ENCODE measurements at places on chromosomes 12 and 14.
A peak's percentile ranks its signal among the peaks of the same experiment; 100 is the strongest.

- no peak overlapping the region for H3K4me3 ChIP-seq
- H3K27ac ChIP-seq: no peak overlapping the region
- DNase-seq: no peak
- no peaks in the 10 kb centered on the region for H3K36me3 ChIP-seq
- no peaks in the 10 kb centered on the region for H3K27me3 ChIP-seq
Observed at GRCh38 chr14:73238424-73238852, 1.1 kb downstream of the PAPLN start.

- DNase-seq: no peak
- no peaks in the 10 kb centered on the region for H3K27me3 ChIP-seq
- H3K27ac ChIP-seq: peak overlapping the region; percentile 36
Observed at GRCh38 chr12:106766393-106766826, 8.1 kb upstream of the RIC8B start.

DNA sequence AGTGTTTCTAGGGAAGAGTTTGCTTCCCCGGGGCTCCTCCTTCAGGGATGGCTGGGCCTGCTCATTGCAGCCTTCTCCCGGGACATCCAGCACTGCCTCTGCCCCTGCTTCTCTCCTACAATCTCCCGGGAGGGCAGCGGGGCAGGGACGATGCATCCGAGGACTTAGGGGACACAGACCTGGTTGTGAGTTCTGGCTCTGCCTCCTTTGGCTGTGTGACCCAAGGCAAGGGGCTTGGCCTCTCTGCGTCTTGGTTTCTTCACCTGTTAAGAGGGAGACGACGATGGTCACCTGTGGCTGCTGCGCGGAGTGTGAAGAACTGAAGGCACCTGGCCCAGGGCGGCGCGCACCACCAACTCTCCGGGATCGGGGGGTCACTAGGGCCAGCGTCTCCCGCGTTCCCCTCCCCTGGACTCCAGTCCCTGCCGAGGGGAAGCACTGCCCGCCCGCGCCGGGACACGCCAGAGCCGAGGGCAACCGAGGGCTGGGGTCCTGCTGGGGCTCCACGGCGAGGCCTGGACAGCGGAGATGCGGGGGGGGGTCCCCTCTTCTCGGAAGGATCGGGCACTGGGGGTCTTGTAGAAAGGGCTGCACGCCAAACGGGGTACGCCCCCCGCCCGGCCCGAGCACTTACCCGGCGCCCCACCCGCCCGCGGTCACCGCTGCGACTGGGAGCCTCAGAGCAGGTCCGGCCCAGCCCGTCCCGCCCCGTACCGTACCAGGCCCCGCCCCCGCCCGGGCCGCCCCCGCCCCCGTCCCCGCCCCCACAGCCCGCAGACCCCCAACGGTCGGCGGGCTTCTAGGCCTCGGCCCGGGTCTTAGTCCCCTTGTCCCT lies at the start of gene HVCN1:
HVCN1 (minus strand) TSS at position 670 of the 835 bp plus-strand sequence. CDS start 5,870 bp downstream, outside the sequence.
- peak within 1 kb of the TSS; percentile 55 for H3K4me3 ChIP-seq
- H3K27ac ChIP-seq: peak within 1 kb of the TSS; percentile 38
- no peaks in the 10 kb centered on the region for H3K36me3 ChIP-seq
- peak; percentile 47 for DNase-seq
- H3K27me3 ChIP-seq: no peaks in the 10 kb centered on the region
- H3K4me1 ChIP-seq: peaks cover 5% of the 10 kb centered on the region

- H3K4me1 ChIP-seq: peaks cover 61% of the 10 kb centered on the region
- H3K36me3 ChIP-seq: no peaks in the 10 kb centered on the region
- peak overlapping the region; percentile 70 for H3K27ac ChIP-seq
- H3K4me3 ChIP-seq: peak overlapping the region; percentile 24
- no peak for DNase-seq
Observed at GRCh38 chr12:89344043-89344861, 8.0 kb downstream of the DUSP6 start.

- DNase-seq: no peak
- no peaks in the 10 kb centered on the region for H3K36me3 ChIP-seq
- no peaks in the 10 kb centered on the region for H3K4me1 ChIP-seq
Observed at GRCh38 chr12:101229841-101230241, 19.8 kb upstream of the SLC5A8 start.

DNA sequence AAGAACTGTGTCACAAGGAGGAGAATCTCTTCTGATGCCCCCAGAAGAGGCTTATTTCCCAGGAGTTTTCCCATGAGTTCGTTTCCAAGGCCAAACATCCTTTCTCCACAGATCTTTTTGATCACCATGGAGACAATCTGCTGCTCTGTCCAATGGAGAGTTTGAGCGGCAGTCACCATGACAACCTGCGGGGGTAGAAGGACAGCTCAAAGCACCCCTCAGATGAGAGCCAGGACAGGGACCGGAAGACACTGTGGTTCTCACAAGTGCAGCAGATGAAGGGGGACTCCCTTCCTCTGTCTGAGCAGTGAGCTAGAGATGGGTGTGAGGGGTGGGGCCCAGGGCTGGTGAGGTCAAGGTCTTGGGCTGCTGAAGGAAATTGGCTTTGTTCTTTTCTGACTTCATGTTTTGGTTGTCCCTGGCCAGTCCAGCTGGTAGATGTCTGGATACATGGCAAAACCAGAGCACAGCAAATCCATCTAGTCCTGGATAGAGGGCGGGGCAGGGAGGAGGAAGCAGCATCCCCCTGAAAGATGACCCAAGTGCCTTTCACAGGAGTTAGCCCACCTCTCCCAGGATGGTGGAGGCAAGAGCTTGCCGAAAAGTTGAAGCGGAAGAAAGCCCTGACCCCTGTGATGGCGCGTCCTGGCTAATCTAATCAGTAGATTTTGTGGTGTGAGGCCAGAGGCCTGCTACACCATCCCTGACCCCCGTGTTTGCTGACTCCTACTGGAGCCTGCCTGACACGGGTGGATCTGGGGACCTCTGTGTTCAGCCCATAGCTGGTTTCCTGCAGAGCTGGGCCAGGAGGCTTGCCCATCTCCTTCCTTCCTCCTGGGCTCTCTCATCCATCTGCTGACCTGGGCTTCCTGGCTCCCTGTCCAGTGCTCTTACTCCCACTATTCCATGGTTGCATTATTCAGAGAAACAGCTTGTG lies 24.4 kb downstream of the DHRS2 start:
- H3K27me3 ChIP-seq: no peaks in the 10 kb centered on the region
- DNase-seq: no peak
- no peak overlapping the region for H3K27ac ChIP-seq
- no peak overlapping the region for H3K4me3 ChIP-seq

DNA sequence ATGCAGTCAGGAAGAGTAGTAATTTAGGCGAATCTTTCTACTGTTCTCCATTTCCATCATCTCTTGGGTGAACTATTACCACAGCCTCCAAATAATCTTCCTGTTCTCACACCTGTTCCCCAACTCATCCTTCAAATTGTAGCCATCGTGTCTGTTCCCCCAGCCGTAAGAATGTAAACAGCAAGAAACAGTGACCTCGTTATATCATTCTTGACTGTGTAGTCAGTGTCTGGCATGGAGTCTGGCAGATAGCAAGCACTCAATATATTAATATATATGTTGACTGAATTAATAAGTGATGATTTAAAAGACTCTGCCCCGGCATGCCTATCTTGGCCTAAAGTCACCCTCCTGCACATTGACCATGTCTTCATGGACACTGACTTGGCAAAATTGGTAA lies 20.3 kb downstream of the PDE6H start:
- no peaks in the 10 kb centered on the region for H3K4me1 ChIP-seq
- no peak overlapping the region for H3K4me3 ChIP-seq
- DNase-seq: no peak
- no peaks in the 10 kb centered on the region for H3K27me3 ChIP-seq
- no peak overlapping the region for H3K27ac ChIP-seq

DNA sequence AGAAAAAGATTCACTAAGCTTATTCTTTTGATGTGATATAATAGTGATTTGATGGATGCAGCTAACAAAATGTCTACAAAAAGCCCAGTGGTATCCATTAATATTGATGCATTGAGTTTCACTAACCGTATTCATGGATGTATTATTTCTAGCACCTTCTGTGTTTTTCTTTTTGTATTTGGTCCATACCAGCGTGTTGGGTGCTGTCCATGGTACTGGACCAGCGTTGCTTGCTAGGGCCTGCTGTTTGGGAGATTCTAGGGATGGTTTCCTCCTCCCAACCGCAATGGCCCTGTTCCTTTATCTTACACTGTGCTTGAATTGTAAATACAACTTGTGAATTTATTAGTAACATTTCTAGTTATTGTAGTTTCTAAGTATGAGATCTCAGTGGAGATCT lies 31.7 kb downstream of the ANO4 start:
- no peak overlapping the region for H3K4me3 ChIP-seq
- H3K27me3 ChIP-seq: no peaks in the 10 kb centered on the region
- no peak overlapping the region for H3K27ac ChIP-seq
- H3K36me3 ChIP-seq: no peaks in the 10 kb centered on the region
- H3K4me1 ChIP-seq: no peaks in the 10 kb centered on the region

GRCh38 chr12:70660620-70661219 lies 23.5 kb upstream of the PTPRB start:
- no peak overlapping the region for H3K4me3 ChIP-seq
- H3K36me3 ChIP-seq: no peaks in the 10 kb centered on the region
- no peak overlapping the region for H3K27ac ChIP-seq
- DNase-seq: no peak

GRCh38 chr14:100621806-100622205 lies 34.6 kb upstream of the BEGAIN start:
- H3K27ac ChIP-seq: no peak overlapping the region
- no peak overlapping the region for H3K4me3 ChIP-seq
- H3K27me3 ChIP-seq: no peaks in the 10 kb centered on the region
- no peak for DNase-seq

DNA sequence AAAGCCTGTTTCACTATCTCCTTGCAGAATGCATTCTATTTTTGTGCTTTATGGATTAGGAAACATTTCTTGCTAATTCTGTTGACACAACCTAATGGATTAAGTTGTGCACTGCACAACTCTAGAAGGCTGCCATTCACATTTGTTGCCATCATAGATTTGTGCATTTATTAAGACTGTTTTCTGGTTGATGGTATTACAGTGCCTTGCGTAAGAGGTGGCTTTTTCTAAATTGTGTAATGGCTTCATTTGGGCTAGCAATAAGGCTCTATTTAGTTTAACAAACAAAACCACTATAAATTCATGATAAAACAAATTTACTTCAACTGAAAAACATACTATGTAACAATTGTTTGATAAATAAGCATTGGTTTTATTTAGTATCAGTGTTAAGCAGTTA lies 175.9 kb downstream of the TRHDE start:
- no peak overlapping the region for H3K27ac ChIP-seq
- H3K4me1 ChIP-seq: no peaks in the 10 kb centered on the region
- no peaks in the 10 kb centered on the region for H3K27me3 ChIP-seq
- no peak overlapping the region for H3K4me3 ChIP-seq

GRCh38 chr12:122080149-122081082 lies 1.9 kb downstream of the MLXIP start:
- H3K4me3 ChIP-seq: peak overlapping the region; percentile 85
- H3K36me3 ChIP-seq: no peaks in the 10 kb centered on the region
- H3K27ac ChIP-seq: peak overlapping the region; percentile 72
- DNase-seq: no peak
- peaks cover 32% of the 10 kb centered on the region for H3K4me1 ChIP-seq

GRCh38 chr12:64501486-64501885 lies 49.6 kb downstream of the TBK1 start:
- no peaks in the 10 kb centered on the region for H3K27me3 ChIP-seq
- H3K4me1 ChIP-seq: no peaks in the 10 kb centered on the region
- no peak for DNase-seq

- DNase-seq: no peak
- H3K27ac ChIP-seq: no peak overlapping the region
- H3K4me3 ChIP-seq: no peak overlapping the region
Observed at GRCh38 chr12:99121546-99121945, 476.5 kb downstream of the APAF1 start.

- H3K4me1 ChIP-seq: no peaks in the 10 kb centered on the region
- H3K27me3 ChIP-seq: peaks cover 3% of the 10 kb centered on the region
- H3K4me3 ChIP-seq: no peak overlapping the region
- no peak for DNase-seq
- no peaks in the 10 kb centered on the region for H3K36me3 ChIP-seq
Observed at GRCh38 chr12:130462558-130463274, 125.0 kb downstream of the PIWIL1 start.

DNA sequence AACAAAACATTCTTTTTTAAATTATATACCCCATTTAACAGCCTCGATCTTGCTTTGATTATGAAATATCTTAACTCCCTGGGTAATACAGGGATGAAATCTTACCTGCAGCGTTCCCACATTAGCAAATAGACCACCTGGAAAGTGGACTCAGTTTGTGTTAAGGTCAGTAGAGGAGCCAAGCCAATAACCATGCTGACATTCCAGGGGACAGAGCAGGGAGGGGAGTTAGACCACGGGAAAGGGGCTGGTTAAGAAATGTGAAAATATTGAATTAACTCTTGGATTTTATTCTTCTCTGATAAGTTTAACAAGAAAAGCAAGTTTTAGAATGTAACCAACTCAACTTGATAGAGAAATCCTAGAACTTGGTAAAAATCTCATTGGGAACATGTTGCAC lies 144.9 kb upstream of the CLEC14A start:
- H3K4me3 ChIP-seq: no peak overlapping the region
- DNase-seq: no peak
- no peak overlapping the region for H3K27ac ChIP-seq

DNA sequence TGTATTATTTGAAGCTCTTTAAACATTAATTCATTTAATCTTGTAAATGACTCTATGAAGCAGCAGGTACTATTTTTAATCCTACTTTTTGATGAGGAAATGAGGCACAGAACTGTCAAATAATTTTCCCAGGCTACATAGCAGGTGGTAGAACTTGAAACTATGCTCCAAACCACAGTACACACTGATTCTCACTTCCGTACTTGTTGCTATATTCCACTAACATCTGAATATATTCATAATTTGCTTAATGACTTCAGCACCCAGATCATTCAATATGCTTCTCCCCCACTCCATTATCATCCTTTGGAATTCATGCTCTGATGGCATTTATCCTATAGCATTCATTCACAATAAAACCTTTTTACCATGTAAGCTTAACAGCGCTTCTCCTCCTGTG lies 4.9 kb downstream of the ERGIC2 start:
- H3K27me3 ChIP-seq: no peaks in the 10 kb centered on the region
- no peak for DNase-seq
- H3K27ac ChIP-seq: no peak overlapping the region
- no peaks in the 10 kb centered on the region for H3K36me3 ChIP-seq
- no peak overlapping the region for H3K4me3 ChIP-seq

- H3K4me3 ChIP-seq: no peak overlapping the region
- H3K36me3 ChIP-seq: no peaks in the 10 kb centered on the region
- no peak for DNase-seq
- no peak overlapping the region for H3K27ac ChIP-seq
- no peaks in the 10 kb centered on the region for H3K4me1 ChIP-seq
Observed at GRCh38 chr14:78683981-78684380, 513.8 kb downstream of the NRXN3 start.
